RPMI8226 (cell line): ENCODE measurements at places on chromosomes 3 and 15.

DNA sequence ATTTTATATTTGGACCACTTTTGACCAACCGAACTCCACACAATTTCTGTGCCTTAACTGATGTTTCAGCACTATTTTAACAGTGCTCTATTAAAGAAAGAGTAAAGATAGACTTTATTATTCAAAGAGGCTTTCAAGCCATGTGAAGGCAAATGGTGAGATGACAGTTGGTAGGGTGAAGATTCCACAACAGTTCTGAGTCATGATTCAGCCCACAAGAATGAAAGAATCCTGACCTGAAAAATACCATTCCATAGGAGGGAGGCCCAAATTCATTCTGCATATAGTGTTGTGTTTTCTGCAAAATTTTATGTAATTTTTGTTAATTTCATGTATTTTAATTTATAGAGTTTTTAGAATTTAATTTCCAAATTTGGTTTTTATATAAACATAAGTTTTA is 135.6 kb upstream of the STAC start:
- no peak for DNase-seq

- DNase-seq = no peak
These were observed 3.5 kb downstream of the GORASP1 start for GRCh38 chr3:39103791-39104552.

DNA sequence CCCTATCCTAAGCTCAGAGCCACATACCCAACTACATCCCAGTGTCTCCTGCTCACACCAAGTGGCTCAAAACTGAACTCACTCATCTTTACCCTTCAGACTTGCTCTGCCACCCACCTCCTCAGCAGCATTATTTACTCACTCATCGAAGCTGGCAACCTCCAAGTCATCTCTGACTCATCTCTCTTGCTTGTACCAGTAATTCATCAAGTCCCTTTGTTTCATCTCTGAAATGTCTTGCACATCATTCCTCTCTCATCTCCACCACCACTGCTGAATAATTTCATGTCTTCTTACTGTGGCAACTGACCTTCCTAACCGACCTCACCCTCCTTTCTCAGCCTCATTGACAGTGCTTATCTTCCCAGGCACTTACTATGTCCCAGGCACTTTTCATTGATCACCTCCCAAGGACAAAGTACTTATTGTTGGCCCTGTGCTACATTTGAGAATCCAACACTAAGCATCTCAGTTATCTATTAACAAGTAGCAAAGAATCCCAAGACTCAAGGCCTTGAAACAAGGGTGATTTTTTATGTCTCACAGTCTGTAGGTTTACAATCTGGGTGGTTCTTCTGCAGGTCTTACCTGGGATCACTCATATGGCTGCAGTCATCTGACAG is 82.0 kb downstream of the MRPL46 start:
- DNase-seq = no peak

GRCh38 chr3:134598763-134599545 is 51.9 kb downstream of the KY start:
- DNase-seq = no peak

- DNase-seq = no peak
These were observed 43.2 kb upstream of the RAB6B start for GRCh38 chr3:133938770-133939462.

DNA sequence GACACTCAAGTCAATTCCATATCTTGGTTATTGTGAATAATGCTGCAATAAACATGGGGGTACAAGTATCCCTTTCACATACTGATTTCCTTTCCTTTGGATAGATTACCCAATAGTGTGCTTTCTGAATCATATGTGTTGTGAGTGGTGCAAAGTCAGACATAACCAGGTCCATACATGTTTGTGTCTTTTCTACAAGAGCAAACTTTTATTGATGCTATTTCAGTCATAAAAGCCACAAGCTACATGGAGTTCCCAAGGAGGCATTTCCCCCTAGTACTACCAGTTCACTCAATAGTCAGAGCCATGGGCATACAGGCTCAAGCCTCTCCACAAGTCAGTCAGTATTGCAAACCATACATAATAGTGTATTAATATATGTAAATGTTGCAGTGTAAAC is 10.1 kb downstream of the CEP63 start:
- no peak for DNase-seq

DNA sequence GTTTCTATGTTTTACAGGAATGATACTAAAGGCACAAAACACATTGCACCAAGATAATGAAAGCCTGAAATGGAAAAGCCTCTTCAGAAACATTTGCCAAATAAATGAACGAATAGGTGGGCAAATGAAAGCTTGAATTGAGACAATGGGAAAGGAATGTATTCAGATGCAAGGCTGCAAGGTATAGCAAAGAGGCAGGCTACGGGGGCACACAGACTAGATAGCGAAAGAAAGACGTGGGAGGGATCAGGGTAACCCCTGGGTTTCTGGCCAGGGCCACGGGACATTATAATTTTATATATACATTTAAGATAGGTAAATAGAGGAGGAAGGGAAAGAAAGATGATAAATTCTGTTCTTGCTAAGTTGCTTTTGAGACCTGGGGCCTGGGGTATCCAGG is 95.9 kb upstream of the NLGN1 start:
- DNase-seq = no peak

- DNase-seq = no peak
These were observed 450.7 kb upstream of the SEMA6D start for GRCh38 chr15:47266566-47266965.

- no peak for DNase-seq
These were observed 341.7 kb upstream of the ROBO2 start for GRCh38 chr3:76698136-76698706.
